ENCODE measurements at places on chromosomes 12 and 14. TPM values are rescaled to one million over a fixed set of nuclear protein-coding genes. Genes with fewer than 3 reads are reported as not detected.

DNA sequence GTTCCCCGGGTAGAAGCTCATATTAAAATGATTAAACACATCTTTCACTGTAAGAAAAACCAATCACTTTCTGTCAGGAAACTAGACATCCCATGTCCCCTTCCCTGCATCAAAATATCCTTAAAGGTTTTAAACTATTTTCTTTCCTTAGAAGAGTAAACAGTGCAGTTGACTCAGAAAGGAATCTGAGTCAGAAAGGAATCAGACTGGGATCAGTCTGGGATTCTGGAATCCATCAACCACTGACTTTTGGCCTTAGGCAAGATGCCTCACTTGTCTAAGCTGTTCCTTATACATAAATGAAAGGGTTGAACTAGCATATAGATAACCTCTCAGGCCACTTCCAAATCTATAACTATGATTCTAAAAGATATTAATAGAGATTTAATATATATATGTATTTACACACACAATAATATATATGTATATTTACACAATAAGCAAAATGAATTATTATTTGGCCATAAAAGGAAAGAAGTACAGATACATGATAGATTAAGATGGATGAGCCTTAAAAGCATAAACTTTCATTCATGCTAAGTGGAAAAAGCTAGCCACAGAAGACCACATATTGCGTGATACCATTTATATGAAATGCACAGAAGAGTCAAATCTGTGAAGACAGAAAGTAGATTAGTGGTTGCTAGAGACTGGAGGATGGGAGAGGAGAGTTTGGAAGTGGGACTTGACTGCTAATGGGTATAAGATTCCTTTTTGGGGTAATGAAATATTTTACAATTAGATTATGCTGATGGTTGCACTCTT is 114.4 kb downstream of the SLC38A1 start:
- DNase-seq, result no peak
- no peak overlapping the region for H3K4me3 ChIP-seq
- H3K36me3 ChIP-seq, result no peaks in the 10 kb centered on the region
- no peak overlapping the region for H3K27ac ChIP-seq
- no peaks in the 10 kb centered on the region for H3K27me3 ChIP-seq
- H3K4me1 ChIP-seq, result no peaks in the 10 kb centered on the region

DNA sequence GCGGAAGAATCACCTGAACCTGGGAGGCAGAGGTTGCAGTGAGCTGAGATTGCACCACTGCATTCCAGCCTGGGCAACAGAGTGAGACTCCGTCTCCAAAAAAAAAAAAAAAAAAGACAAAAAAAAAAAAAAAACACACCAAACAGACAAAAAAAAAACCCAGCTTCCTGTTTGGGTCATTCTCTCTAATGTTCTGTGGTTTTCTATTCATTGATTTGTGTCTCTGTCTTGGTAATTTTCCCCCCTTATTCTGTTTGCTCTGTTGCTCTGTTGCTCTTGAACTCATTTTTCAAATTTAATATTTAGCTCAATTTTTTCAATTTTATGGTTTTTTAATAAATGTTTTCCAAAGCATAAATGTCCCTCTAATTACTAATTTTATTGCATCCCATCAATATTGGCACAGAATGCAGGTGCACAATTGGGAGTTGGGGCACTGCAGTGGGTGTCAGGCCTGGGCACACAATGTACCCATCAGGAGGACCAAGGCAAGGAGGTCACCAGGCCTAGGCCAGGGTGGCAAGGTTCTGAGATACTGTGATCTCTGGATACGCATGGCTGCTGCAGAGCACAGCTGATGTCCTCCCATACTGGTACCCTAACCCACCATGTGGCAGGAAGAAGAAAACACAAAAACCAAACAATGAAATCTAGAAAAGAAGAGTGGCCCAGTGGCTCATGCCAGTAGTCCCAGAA is 8.0 kb upstream of the GNPTAB start:
- no peaks in the 10 kb centered on the region for H3K27me3 ChIP-seq
- no peak overlapping the region for H3K27ac ChIP-seq
- DNase-seq, result no peak
- no peaks in the 10 kb centered on the region for H3K4me1 ChIP-seq

GRCh38 chr12:118120579-118121363 is 15.2 kb upstream of the PEBP1 start:
- peaks cover 27% of the 10 kb centered on the region for H3K4me1 ChIP-seq
- no peak overlapping the region for H3K4me3 ChIP-seq
- H3K27me3 ChIP-seq, result no peaks in the 10 kb centered on the region
- DNase-seq, result peak; percentile 90
- peak overlapping the region; percentile 77 for H3K27ac ChIP-seq
- H3K36me3 ChIP-seq, result no peaks in the 10 kb centered on the region

GRCh38 chr14:88961214-88961613 is 136.8 kb downstream of the TTC8 start:
- no peak overlapping the region for H3K27ac ChIP-seq
- no peaks in the 10 kb centered on the region for H3K27me3 ChIP-seq
- no peak overlapping the region for H3K4me3 ChIP-seq
- DNase-seq, result no peak
- H3K36me3 ChIP-seq, result no peaks in the 10 kb centered on the region
- no peaks in the 10 kb centered on the region for H3K4me1 ChIP-seq

DNA sequence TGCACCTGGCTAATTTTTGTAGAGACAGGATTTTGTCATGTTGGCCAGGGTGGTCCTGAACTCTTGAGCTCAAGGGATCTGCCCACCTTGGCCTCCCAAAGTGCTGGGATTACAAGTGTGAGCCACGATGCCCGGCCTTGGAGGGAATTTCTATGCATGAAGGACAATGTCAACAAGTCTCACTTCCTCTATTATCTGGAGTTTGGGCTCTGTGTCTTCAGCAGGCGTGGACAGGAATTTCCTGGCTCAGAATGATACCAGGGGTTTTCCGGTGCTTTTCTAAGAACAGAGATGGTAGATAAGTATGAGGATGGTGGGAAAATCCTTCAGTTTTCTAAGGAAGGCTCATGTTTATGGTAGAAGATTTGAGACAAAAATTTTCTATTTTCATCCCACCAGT is 75.0 kb upstream of the CCDC60 start:
- no peak overlapping the region for H3K4me3 ChIP-seq
- no peak overlapping the region for H3K27ac ChIP-seq
- no peaks in the 10 kb centered on the region for H3K36me3 ChIP-seq
- no peak for DNase-seq
- no peaks in the 10 kb centered on the region for H3K27me3 ChIP-seq

GRCh38 chr14:31278883-31279282 is 71.3 kb upstream of the HECTD1 start:
- no peak overlapping the region for H3K27ac ChIP-seq
- H3K36me3 ChIP-seq, result no peaks in the 10 kb centered on the region
- H3K27me3 ChIP-seq, result no peaks in the 10 kb centered on the region
- no peaks in the 10 kb centered on the region for H3K4me1 ChIP-seq

The AREL1 gene
- total RNA-seq, result 69.9 TPM

All from testis (tissue), 5 donors.